Ammon's horn (tissue), 1 donor: ENCODE measurements at places on chromosomes 2 and 18.
A peak's percentile ranks its signal among the peaks of the same experiment; 100 is the strongest.

- no peak for DNase-seq
Observed at GRCh38 chr2:179274749-179275148, 10.1 kb upstream of the SESTD1 start.

GRCh38 chr2:137847443-137847842 is 116.8 kb upstream of the HNMT start:
- DNase-seq: no peak

GRCh38 chr2:201234663-201235135 is 25.6 kb upstream of the CASP8 start:
- DNase-seq: no peak

DNA sequence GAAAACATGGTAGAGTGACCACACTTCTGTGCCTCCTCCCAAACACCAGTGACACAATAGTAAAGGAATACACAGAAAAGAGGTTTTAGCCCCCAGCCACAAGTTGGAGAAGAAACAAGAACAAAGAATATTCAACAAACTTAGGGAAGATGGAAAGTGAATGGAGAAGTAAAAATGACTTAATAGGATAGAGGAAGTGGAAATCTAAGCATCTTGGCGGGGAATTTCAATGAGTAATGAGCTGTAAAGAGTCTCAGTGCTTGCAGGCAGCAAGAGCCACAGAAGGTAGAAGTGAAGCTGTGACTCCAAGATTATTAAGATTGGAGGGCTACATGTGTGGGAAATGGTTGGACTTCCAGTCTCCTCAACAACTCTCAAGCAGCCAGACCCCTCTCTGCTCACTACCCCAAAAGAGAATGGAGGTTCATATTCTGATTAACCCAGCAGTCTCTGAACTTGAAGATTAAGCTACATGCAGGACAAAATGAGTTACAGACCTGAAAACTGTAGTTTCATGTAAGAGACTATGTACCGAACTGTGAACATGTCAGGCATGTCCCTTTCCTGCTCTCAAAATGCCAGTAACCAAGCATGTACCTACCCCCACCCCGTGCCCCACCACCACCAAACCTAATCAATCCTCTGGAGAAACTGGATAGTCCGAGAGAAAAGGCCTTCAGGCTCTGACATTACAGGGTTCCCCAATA is 16.9 kb upstream of the HNRNPLL start:
- DNase-seq: peak; percentile 32

GRCh38 chr2:96325884-96326255 is 753 bp downstream of the ITPRIPL1 start:
- no peak for DNase-seq

DNA sequence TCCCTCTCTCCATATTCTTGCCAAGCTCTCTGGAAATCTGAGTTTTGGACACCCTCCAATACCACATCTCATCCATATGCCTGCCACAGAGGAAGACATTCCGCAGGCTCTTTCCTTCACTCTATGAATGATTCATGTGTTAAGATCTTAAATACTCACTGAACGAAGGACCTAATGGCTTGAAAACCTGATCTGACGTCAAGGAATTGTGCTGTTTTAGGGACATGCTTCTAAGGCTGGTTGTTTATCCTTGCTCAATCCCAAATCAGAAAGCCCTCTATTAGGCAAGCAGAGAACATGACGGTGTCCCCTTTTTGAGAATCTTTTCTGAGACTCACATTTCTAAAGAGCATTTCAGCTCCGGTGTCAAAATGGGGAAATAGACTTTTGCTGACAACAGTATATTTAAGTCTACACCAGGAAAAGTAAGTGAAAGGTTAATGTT is 83.7 kb upstream of the GALNT5 start:
- DNase-seq: peak; percentile 25

- DNase-seq: no peak
Observed at GRCh38 chr2:104025295-104025694, 828.6 kb upstream of the POU3F3 start.

GRCh38 chr2:181655519-181655918 is 1.4 kb downstream of the CERKL start:
- DNase-seq: no peak

- DNase-seq: no peak
Observed at GRCh38 chr18:74682141-74682990, 84.7 kb downstream of the ZNF407 start.

- DNase-seq: peak; percentile 52
Observed at GRCh38 chr2:203786549-203787351, 80.3 kb downstream of the CD28 start.

GRCh38 chr2:113227290-113227689 is 51.4 kb downstream of the PAX8 start:
- DNase-seq: no peak

- no peak for DNase-seq
Observed at GRCh38 chr2:112459372-112459771, 22.6 kb upstream of the TTL start.

DNA sequence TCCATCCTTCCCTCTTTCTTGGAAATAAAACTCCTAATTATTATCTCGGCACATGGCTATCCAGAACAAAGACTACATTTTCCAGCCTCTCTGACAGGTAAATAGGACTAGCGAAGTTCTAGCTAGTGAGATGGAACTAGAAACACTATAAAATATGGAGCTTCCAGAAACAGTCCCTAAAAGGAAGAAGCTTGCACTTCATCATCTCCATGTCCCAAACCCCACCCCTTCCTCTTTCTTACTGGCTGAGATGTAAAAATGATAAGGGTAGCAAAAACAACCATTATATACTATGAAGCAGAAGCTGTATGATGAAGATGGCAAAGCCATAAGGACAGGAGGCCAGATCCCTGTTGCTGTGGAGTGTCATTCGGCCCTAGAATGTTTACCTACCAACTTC is 11.7 kb upstream of the ACTR2 start:
- DNase-seq: no peak

DNA sequence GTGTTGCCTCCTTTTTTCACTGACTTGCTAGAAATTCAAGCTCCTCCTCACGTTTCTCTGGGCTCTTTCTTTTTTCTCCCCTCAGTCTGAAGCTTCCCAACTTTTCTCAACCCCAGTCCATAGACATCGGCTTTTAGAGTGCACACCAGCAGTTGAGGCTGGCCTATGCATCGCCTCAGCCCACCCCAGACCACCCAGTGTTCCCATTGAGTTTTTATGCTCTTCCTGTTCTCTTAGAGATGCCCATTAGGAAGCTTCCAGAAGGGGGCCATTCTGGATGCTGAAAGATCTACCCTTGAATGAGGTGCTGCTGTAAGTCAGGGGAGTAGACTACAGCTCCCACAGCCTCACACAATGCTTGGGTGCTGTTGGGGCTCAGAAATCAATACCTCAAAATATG is 12.0 kb upstream of the GYPC start:
- no peak for DNase-seq

DNA sequence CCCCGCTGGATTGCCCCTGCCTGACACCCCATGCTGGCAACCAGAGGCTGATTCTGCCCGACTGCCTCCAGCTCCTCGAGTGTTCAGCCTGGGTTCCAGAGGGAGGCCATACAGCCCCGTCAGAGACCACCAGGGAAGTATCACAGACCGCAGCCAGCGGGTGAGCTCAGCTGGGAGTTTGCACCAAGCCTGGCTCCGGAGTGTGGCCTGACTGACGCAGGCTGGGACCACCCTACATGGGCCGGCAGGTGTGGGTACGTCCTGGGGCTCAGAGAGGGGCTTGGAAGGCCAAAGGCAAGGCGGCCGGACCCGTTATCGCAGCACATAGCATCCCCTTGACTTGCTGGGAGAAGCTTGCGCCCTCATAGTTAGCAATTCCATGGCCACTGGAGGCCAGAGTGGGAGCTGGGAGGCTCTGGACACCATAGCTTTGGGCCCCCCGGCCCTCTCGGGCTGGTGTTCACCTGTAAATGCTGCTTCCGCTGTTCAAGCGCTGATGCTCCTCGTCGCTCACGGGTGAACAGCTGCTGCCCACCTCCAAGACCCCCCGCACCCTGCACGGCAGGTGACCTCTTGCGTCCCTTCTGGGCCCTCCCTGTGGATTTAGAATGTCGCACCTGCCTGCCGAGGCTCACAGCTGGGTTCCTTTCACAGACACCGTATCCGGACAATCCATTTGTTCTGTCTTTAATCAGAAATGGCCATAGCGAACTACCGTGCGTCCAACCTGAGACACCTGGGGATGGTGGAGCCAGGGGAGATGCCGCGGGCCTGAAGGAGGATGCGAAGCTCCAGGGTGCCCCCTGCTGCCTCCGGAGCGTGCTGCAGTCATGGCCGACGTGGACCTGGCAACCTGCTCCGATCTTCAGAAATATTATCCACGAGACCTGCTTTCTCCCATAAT is 31.2 kb upstream of the SLC66A3 start:
- peak; percentile 67 for DNase-seq

GRCh38 chr2:29317801-29318485 is 202.7 kb downstream of the CLIP4 start:
- peak; percentile 7 for DNase-seq

DNA sequence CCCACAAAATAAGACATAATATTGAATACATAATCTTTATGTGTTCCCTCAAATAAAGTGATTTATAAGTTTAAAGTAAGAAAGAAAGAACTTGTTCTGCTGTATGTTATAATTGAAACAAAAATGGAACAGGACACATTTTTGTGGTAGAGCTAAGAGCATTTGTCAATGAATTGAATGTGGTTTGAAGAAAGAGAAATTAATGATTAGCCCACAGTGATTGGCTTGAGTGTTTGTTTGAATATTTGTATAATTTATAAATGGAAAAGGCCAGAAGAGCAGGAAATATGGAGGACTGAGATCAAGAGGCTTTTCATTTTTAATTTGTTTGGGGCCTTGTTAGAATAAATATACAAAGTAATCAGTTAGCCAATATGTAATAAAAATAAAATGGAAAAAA is 395.1 kb upstream of the CDH19 start:
- no peak for DNase-seq

DNA sequence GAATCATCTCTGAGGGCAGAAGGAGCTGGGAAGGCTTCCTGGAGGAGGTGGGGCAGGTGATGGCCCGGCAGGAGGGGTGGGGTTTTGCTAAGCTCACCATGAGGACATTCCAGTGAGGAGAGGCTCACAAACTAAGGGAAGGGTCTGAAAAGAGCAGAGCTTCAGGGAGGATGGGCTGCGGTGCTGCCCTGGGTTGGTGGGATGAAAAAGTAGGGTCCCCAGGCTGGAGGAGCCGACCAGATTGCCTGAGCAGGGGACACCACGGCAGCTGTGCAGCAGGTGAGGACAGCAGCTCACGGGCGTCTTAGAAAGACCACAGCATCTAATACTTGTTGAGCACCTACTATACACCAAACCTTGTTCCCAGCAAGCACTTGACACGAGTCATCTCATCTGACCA is 82.2 kb downstream of the DYSF start:
- no peak for DNase-seq

GRCh38 chr2:235937936-235938335 is 230.2 kb downstream of the GBX2 start:
- peak; percentile 25 for DNase-seq

GRCh38 chr18:62842898-62843297 is 127.6 kb downstream of the PHLPP1 start:
- no peak for DNase-seq

GRCh38 chr2:230912046-230912445 is 13.0 kb downstream of the GPR55 start:
- no peak for DNase-seq

DNA sequence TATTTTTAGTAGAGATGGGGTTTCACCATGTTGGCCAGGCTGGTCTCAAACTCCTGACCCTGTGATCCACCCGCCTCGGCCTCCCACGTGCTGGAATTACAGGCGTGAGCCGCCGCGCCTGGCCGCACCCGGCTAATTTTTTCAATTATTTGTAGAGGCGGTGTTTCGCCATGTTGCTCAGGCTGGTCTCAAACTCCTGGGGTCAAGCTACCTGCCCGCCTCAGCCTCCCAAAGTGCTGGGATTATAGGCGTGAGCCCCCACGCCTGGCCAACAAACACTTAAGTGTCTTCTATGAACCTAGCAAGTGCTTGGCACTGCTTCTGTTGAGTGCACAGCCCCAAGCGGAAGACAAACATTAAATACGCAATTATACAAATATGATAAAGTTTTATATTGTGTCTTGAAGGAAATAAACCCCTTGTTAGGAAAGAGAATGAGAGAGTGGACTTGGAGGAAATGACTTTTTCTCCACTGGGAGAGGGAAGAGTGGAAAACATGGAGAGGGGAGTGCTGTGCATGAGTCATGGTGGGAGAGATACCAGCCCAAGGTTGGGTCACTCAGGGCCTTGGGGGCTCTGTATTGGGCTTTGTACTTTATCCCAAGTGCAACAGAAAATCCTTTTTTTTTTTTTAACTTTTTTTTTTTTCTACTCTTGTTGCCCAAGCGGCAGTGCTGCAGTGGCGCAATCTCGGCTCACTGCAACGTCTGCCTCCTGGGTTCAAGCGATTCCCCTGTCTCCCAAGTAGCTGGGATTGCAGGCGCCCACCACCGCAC is 41.4 kb upstream of the ACTR2 start:
- DNase-seq: no peak

- no peak for DNase-seq
Observed at GRCh38 chr18:67467188-67467587, 49.3 kb downstream of the DSEL start.

- DNase-seq: no peak
Observed at GRCh38 chr18:21629089-21629832, 17.1 kb downstream of the SNRPD1 start.

DNA sequence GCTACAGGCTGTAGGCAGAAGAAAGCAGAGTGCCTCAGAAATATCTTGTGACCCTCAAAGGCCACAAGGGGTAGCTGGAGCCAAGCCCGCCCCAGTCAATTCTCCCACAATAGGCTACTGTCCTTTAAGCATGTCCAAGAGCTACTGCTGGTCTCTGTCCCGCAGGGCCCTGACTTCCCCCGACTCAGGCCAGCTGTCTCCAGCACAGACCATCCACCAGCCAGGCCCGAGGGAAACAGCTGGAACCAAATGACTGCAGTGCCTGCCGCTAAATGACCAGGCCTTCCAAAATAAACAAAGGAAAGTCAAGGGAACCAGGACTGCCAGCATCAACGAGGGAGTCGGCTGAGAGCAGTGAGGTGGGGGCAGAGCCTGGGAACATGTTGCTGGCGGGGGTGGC is 36.7 kb downstream of the MCFD2 start:
- DNase-seq: peak; percentile 79

DNA sequence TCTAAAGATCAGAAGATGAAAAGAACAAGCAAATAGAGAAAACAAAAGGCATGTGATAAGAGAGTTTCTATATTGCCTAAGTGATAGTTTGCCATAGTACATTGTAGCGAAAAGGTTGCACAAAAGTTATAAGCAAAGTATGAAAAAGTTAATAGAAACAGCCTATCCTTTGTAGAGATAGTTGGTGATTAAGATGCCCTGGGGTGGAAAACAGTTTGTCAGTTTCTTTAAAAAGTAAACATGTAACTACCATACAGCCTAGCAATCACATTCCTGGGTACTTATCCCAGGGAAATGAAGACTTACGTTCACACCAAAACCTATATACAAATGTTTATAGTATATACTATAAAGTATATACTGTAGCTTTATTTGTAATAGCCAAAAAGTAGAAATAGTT is 16.9 kb upstream of the DAPL1 start:
- no peak for DNase-seq

- DNase-seq: peak; percentile 83
Observed at GRCh38 chr2:217789003-217789735, 213.6 kb downstream of the TNS1 start.

DNA sequence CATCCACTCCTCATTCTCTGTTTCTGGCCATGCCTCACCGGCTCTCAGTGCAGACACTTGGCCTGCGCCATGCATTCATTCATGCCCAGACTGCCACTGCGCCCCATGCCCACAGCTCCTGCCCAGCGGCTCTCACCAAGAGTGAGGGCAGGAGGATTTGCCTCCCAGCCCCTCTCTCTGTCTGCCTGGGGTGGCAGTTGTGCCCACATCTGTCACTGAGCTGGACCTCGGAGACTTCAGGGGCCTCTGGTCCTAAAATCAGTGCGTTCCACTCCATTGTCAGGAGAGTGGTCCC is 75.1 kb downstream of the CIB4 start:
- DNase-seq: no peak
